RPMI8226 (cell line): ENCODE measurements at places on chromosomes 1 and 21.

- no peak for DNase-seq
Measured at GRCh38 chr1:82813386-82813785, 1012.7 kb downstream of the ADGRL2 start.

DNA sequence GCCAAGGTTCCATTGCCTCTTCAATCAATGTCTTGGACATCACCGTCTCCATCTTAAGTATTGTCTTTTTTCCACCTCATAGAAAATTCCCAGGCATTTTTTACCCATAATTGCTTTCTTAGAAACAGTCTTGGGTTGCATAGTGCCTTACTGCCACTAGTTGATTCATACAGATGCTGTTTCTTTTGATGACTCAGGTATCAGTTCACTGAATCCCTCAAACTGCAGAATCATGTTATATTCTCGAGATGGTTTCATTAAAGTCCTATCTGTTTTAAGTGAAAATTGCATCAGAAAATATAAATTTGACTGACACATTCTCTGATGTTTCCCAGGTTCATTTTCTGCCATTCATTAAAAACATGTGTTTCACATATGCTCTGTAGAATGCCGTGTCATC is 1489.1 kb downstream of the BRINP3 start:
- no peak for DNase-seq

GRCh38 chr1:162676087-162676486 is 43.8 kb downstream of the DDR2 start:
- no peak for DNase-seq

GRCh38 chr1:68291688-68292384 is 59.5 kb upstream of the WLS start:
- peak; percentile 3 for DNase-seq

GRCh38 chr1:155279268-155279667 is 2.0 kb downstream of the HCN3 start:
- no peak for DNase-seq

GRCh38 chr1:14571810-14572767 is 26.4 kb upstream of the KAZN start:
- DNase-seq, result no peak

DNA sequence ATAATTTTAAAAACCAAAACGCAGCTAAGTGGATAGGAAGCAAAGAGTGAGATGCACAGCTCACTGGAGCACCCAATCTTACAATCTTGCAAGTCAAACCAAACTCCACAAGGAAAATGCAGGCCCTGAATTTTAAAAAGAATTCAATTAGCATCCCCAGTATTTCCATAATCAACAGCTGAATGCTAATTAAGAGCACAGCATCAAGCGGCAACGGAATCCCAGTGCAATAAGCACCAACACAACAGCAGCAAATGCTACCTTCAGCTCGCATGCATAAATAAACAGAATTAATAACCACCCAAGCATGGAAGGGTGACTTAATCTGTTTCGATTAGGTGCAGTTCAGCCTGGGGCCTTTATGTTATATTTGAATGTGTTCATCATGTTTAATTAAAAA is 142.9 kb downstream of the SLC45A1 start:
- DNase-seq, result no peak

DNA sequence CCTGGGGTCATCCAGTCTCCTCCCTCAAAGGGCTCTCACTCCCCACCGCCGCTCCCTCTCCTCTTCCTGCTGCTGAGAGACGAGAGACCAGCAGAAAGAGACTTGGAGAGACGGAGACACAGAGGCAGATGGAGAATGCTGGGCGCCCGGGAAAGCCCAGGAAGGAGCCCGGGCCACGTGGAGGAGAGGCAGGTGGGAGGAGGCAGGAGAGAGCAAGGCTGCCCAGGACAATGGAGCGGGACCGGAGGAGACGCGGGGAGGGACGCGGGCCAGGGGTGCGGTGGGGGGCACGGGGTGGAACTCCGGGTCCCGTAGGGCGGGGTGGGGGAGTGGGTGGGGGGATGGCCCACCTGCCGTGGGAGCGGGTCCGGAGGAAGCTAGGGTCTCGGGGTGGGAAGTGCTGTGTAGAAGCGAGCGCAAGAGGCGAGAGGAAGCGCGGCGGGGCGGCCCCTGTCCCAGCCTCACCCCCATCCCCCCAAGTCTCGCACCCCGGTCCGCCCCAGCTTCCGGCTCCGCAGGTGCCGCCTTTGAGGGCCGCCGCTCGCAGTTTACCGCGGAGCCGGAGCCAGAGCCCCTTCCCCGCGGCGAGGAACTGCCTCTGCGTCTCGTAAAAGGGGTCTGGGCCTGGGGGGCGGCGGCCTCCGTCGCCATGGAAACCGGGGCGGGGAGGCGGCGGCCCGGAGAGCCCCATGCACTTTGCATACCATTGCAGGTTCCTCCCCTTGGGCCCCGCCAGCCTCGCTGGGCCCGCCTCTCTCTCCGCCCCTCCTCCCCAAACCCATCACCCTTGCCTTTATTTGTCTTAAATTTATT is 11.7 kb upstream of the EPHA2 start:
- DNase-seq, result peak; percentile 53

DNA sequence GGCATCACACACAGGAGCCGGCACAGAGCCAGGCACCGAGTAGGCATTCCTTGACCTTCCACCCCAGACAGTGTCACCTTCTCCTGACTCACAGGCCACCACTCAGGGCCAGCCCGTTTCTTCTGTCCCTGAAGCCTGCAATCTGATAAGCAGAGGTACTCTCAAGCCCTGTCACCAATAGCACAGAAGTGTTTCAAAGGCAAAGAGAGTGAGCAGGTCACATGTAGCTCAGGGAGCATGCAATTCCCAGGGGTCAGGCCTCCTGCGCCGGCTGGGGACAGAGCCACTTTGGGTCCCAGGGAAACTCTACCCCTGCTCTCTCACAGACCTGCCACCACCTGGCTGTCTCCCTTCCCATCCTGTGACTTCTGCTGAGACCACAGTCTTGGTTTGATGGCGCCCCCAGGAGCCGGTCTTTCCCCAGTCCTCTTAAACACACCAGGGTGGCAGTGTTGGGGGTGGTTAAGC is 13.2 kb downstream of the CAPN9 start:
- no peak for DNase-seq
